CD8-positive, alpha-beta memory T cell (primary cell): ENCODE measurements at places on chromosomes 4 and X. TPM values are rescaled to one million over a fixed set of nuclear protein-coding genes. Genes with fewer than 3 reads are reported as not detected.

HPGD gene
- total RNA-seq: 1.4 TPM

PAPSS1 gene
- 27.9 TPM for total RNA-seq

KCNIP4 gene
- total RNA-seq: not detected

MAD2L1 gene
- 73.8 TPM for total RNA-seq

MAGED4B gene
- 2.1 TPM for total RNA-seq

CT47A1 gene
- total RNA-seq: not detected
